Right kidney (tissue), 9 donors: ENCODE measurements at places on chromosomes 7 and 10.

DNA sequence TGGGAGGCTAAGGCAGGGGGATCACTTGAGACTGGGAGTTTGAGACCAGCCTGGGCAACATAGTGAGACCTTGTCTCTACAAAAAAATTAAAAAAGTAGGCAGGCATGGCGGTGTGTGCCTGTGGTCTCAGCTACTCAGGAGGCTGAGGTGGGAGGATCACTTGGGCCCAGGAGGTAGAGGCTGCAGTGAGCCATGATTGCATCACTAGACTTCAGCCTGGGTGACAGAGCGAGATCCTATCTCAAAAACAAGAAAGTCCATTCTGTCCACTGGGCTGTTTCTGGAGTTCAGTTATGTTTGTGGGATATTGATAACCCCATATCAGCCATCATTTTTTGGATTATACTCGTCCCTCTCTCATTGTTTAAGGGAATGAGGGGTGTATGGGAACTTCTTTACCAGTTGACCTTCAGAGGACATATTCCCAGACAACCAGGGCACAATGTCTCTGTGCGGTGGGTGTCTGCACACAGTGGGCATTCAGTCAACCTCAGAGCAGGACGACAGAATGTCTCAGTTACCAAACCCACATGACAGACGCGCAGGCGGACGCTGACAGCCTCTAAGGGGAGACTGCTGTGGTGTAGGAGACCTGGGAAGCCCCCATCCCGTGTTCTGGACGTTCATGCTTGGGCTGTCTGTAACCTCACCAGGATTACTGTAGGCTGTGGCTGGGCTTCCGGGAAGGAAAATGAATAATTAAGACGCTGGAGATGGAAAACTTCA is 69.4 kb downstream of the CARD11 start:
- no peak for DNase-seq

DNA sequence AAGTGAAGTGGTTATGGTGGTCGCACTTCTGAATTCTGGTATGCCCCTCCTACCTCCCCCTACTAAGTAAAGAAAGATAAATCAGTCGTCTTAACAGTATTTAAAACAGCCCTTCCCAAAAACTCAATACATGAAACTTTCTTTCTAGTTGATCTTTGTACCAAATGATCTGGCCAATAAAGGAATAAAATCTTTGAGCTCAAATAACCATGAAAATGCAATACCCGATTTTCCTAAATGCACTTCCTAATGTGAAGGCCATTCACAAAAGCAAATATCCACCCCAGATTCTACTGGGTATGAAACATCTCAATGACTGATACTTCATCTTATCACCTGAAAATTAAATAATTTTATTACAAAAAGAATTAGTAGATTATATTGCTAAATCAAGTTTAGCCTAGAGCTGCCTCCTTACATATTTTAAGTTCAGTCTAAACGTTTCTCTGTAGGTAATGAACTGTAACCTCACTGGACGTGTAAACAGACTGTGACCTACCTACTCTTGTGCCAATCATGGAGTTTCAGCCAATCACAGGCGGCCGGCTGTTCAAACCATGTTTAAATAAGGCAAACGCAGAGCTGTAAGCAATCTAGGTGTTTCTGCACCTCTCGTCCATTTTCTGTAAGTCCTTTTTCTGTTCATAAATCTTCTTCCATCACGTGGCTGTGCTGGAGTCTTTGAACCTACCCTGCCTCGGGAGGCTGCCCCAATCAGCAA is 146.9 kb upstream of the AKR1E2 start:
- DNase-seq, result no peak

DNA sequence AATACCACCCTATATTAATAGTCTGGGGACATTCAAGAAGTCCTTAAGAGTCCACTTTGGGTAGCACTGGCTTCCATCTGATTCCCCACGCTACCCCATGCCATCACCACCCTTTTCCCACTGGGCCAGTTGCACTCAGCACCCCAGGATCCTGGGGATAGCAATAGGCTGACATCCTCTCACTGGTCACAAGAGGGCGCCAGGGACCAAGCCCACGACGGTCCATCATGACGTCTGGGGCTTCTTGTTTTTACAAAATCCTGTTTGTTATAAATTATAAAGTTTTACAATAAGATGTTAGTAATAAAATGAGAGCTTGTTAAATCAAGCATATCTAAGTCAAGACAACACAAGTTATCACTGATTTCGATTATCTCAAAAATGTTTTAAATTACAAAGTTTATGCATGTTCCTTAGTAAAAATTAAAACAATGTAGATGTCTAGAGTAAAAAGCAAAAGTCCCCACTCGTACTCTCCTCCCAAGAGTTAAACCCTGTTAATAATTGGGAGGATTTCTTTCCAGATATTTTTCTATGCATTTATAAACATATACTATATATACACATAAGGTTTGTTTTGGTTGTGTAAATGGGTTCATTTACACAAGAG is 15.4 kb downstream of the GPNMB start:
- peak; percentile 8 for DNase-seq

GRCh38 chr7:20030417-20030816 is 186.8 kb downstream of the MACC1 start:
- no peak for DNase-seq

GRCh38 chr10:13784067-13784466 is 197.3 kb downstream of the PRPF18 start:
- DNase-seq, result no peak
